ENCODE measurements at places on chromosomes 16 and 17. TPM values are rescaled to one million over a fixed set of nuclear protein-coding genes. Genes with fewer than 3 reads are reported as not detected.

Gene TBC1D3G
- total RNA-seq: not detected

Gene CD300E
- total RNA-seq: 0.94 TPM

Gene ZFHX3
- total RNA-seq: 9.7 TPM

Gene KCNH4
- 0.28 TPM for total RNA-seq

Gene HAP1
- total RNA-seq: not detected

Gene CIBAR2
- total RNA-seq: not detected

Measured in right cardiac atrium (tissue), 5 donors.